ENCODE measurements at places on chromosomes 1 and 21. TPM values are rescaled to one million over a fixed set of nuclear protein-coding genes. Genes with fewer than 3 reads are reported as not detected.

- H3K36me3 ChIP-seq, result no peaks in the 10 kb centered on the region
- DNase-seq, result no peak
- H3K4me3 ChIP-seq, result no peak overlapping the region
These were observed 23.0 kb upstream of the WLS start for GRCh38 chr1:68255301-68255700.

DNA sequence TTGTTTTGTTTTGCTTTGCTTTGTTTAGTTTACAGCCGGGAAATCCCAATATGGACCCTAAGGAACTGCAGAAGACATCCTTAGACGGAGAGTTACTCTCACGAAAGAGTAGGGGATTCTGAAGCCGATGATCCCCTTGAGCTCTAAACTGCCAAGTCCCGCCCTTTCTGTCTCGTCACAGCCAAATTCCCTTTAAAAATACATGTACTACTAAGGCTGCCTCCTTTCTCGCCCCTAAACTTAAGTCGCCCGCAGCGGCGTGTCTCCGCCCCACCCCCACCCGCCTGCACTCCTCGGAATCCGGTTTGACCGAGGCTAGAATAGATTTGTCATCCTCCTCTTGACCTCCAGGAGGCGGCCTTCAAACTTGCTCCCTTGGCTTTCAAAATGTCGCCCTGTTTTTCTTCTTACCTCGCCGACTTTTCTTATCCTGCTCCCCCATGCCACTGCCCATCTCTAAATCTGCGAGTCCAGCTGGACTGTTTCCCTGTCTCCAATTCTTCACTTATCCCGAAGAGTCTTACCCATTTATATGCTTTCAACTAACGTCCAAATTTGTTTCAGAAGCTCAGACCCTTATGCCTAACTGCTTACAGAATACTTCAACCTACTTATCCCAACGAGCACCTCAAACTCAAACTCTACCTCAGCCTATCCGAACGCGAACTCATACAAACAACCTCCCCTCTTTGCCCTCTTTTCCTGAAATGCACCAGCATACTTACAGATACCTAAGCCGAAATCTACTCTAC is 10.9 kb upstream of the BOLA1 start:
- H3K27ac ChIP-seq, result peak overlapping the region; percentile 99
- no peaks in the 10 kb centered on the region for H3K4me1 ChIP-seq
- peak; percentile 68 for DNase-seq
- no peaks in the 10 kb centered on the region for H3K27me3 ChIP-seq

CFHR5 gene
- 198 TPM for total RNA-seq

DNA sequence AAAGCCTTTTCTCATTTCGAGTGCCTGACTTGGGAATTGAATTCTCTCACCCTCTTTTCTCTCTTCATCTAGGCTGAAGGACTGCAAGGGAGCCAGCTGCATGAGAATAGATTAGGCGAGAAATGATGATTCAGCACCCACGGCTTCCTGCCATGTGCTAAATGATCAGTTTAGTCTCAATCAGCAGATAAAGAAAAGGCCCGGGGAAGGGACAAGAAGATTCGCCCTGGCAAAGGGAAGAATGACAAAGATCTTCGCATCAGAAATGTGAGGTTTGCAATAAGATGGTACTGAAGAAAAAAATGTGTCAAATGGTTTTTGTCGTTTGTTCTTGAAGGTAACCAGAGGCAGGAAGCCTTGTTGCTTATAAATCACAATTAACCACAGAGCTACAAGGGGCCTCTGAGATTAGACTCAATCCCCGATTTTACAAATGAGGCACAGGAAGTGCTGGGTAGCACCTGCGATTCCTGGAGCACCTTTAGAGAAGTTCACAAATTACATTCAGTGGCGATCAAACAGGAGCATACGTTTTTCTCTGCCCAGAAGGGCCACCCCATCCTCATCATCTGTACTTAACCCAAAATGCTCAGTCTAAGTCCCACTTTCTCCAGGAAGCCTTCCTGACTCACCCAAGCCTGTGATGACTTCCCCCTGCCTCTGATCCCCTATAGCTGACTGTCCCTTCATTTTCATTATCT is 183.4 kb downstream of the ZNF281 start:
- H3K4me3 ChIP-seq, result no peak overlapping the region
- H3K4me1 ChIP-seq, result peaks cover 10% of the 10 kb centered on the region
- no peak overlapping the region for H3K27ac ChIP-seq
- no peak for DNase-seq

TSTD1 gene
- total RNA-seq, result 31.3 TPM

CFAP141 gene
- total RNA-seq, result not detected

DNA sequence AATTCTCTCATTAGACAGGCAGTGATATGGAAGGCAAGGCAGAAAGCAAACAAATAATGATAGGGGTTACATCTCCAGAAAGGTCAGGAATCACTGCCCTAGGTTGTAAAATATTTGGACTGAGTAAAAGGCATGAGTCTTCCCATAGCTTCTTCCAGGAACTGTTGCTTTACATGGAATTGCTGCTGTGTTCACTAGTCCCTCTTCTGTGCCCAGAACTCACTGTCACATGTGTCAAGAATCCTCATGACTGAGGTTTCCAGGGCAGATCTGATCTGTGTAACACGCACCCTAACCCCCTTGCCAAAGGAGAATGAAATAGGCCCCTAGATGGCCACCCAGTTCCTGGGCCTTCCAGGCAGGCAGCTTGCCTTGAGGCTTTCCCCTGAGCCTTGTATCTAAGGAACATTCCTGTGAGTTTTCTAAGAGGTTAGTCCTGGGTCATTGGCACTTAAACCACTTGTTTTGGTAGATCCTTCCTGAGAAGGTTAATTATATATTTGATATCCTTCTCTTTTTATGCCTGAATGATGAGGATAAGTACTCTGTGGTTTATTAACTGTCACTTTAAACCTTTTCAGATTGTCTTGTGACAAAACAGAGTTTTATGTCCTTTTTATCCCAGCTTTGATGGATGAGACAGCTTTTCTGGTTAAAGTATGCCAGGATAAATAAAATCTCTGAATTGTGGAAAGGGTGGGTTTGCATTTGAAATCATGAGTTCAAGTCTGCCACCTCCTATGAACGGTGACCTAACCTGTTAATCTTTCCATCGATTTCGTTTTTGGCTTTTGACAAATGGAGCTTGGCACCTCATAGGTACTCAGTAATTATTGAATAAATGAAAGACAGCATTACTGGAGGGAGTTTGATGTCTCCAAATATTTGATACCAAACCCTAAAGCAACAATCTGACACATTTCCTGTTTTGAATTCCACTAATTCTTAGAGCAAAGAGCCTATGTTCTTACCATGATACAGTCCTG is 163.3 kb downstream of the DHRS3 start:
- no peaks in the 10 kb centered on the region for H3K27me3 ChIP-seq
- no peak overlapping the region for H3K4me3 ChIP-seq
- peaks cover 57% of the 10 kb centered on the region for H3K4me1 ChIP-seq
- DNase-seq, result no peak

DNM3 gene
- 0.48 TPM for total RNA-seq

DNA sequence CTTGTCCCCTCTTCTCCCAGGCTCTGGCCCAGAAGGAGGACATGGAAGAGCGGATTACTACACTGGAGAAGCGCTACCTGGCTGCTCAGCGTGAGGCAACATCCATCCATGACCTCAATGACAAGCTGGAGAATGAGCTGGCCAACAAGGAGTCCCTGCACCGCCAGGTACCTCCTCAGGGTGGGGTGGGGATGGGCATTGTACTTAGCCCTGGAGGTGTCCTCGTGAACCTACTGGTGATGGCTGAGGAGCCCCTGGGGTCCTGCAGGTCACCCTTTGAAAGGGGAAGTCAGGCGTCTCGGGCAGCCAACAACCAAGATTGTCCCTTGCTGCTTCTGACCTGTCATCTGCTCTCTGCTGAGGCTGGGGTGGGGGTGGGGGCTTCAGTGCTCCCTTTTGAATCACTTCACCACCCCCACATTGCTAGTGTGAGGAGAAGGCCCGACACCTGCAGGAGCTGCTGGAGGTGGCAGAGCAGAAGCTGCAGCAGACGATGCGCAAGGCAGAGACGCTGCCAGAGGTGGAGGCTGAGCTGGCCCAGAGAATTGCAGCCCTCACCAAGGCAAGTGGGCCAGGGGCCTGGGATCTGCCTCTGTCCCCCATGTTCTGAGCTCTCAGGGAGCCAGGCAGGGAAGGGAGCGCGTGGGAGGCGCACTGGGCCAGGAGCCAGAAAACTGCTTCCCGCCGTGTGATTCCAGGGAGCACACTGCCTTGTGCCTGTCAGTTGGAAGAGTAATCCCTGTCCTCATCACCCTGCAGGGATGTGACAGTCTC is 19.7 kb downstream of the PPFIA4 start:
- no peak overlapping the region for H3K27ac ChIP-seq
- no peak overlapping the region for H3K4me3 ChIP-seq
- no peak for DNase-seq
- H3K4me1 ChIP-seq, result no peaks in the 10 kb centered on the region
- H3K36me3 ChIP-seq, result no peaks in the 10 kb centered on the region

DNA sequence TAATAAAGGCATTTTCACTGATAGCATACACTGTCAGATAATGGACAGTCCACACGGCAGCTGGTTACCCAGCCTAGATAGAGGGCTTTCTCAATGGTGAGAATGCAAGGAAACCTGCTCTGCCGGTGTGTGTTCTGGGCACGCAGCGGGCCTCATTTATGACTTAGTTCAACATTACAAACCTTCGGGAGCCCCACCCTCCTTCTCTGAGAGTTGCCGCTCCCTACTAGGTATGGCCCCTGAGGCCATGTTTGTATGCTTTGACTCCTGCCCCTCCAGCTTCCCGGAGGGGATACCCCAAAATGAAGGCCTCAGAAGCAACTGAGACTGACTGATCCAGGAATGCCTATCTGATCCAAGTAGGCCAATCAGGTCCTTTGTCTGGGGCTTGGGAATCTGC is 17.2 kb upstream of the FABP3 start:
- no peak for DNase-seq
- no peaks in the 10 kb centered on the region for H3K4me1 ChIP-seq
- no peak overlapping the region for H3K27ac ChIP-seq
- no peaks in the 10 kb centered on the region for H3K36me3 ChIP-seq
- H3K27me3 ChIP-seq, result no peaks in the 10 kb centered on the region

DNA sequence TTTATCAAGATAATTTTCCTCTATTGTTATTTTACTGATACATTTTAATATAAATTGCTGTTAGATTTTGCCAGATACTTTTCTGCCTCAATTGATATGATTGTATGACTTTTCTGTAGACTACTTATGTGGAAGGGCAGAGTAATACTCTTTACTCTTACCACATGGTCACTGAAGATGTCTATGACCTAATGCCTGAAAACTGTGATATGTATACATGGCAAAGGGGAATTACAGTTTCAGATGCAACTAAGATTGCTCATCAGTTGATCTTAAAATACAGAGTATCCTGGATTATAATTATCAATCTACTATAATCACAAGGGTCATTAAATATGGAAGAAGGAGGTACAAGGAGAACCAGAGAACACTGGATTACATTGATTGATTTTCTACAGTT is 1528.0 kb downstream of the BRINP3 start:
- DNase-seq, result no peak
- H3K4me1 ChIP-seq, result no peaks in the 10 kb centered on the region
- H3K27me3 ChIP-seq, result no peaks in the 10 kb centered on the region

HPCAL4 gene
- not detected for total RNA-seq

DNA sequence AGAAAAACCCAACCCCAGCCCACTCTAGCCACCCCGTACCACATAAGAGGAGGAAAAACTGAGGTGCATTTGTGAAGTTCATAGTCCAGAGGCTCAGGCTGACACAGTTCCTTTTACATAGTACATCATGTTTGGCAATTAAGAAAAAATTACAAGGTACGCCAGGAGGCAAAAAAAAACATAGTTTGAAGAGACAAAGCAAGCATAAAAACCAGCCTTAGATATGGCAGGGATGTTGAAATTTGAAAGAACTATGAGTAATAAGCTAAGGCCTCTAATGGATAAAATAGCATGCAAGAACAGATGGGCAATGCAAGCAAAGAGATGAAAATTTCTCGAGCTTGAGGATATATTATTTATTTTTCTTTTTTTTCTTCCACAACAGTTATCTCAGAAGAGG is 31.9 kb downstream of the MIXL1 start:
- no peaks in the 10 kb centered on the region for H3K27me3 ChIP-seq
- H3K4me1 ChIP-seq, result no peaks in the 10 kb centered on the region
- no peak overlapping the region for H3K27ac ChIP-seq
- H3K36me3 ChIP-seq, result no peaks in the 10 kb centered on the region
- no peak for DNase-seq
- H3K4me3 ChIP-seq, result no peak overlapping the region

NCAM2 gene
- total RNA-seq, result 0.95 TPM

DNA sequence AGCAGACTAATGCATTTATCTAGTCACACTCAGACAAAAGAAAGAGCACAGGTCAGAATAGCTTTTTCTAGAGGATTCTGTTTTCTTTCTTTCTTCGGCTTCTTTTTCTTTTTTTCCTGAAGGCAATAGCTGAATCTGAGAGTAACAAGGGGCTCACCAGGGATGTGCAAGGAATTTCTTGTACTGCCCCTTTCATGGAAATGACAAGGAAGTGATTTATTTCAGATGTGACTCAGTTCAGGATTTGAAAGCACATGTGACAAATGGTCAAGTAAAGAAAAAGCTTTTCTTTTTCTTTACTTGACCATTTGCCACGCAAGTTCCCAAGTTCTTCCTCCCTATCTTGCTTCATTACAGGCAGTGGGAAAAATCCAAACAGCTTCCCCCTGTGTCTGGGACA is 202.0 kb downstream of the GABPA start:
- H3K36me3 ChIP-seq, result no peaks in the 10 kb centered on the region
- H3K27me3 ChIP-seq, result no peaks in the 10 kb centered on the region
- no peak for DNase-seq
- H3K4me3 ChIP-seq, result no peak overlapping the region
- no peak overlapping the region for H3K27ac ChIP-seq

GNAT2 gene
- total RNA-seq, result 0.20 TPM

DNA sequence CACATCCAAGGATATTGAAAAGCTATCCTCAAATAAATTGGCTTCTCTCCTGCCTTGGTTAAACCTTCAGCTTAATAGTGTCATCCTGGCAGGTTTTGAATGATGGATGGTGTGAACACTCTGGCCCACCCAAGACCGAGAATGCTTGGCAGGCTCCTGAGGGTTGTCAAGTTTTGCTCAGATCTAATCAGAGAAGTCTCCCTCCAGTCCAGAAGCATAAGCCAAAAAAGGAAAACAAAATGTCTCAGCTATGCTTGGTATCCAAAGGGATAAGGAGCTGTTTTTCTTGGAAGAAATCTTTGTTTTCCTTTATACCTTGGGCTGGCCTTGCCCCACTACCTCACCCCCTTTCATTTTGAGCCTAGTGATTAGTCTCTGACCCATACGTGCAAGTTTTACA is 172.7 kb downstream of the CRB1 start:
- no peaks in the 10 kb centered on the region for H3K36me3 ChIP-seq
- DNase-seq, result no peak
- H3K27ac ChIP-seq, result no peak overlapping the region
- peaks cover 4% of the 10 kb centered on the region for H3K27me3 ChIP-seq
- no peak overlapping the region for H3K4me3 ChIP-seq

- H3K4me3 ChIP-seq, result no peak overlapping the region
- H3K27ac ChIP-seq, result no peak overlapping the region
- H3K4me1 ChIP-seq, result no peaks in the 10 kb centered on the region
- no peaks in the 10 kb centered on the region for H3K27me3 ChIP-seq
These were observed 58.3 kb upstream of the FMN2 start for GRCh38 chr1:240033406-240033805.

GRCh38 chr1:245129319-245130240 is 25.2 kb upstream of the KIF26B start:
- no peak overlapping the region for H3K4me3 ChIP-seq
- no peaks in the 10 kb centered on the region for H3K27me3 ChIP-seq
- no peak for DNase-seq
- no peaks in the 10 kb centered on the region for H3K36me3 ChIP-seq

ATP1A2 gene
- total RNA-seq, result 0.23 TPM

GRCh38 chr1:171460018-171460620 is 25.2 kb upstream of the PRRC2C start:
- no peaks in the 10 kb centered on the region for H3K4me1 ChIP-seq
- H3K4me3 ChIP-seq, result no peak overlapping the region
- H3K27me3 ChIP-seq, result no peaks in the 10 kb centered on the region
- no peaks in the 10 kb centered on the region for H3K36me3 ChIP-seq
- DNase-seq, result no peak

SLC35F3 gene
- not detected for total RNA-seq
